ENCODE measurements at places on chromosomes 2 and 18.

DNA sequence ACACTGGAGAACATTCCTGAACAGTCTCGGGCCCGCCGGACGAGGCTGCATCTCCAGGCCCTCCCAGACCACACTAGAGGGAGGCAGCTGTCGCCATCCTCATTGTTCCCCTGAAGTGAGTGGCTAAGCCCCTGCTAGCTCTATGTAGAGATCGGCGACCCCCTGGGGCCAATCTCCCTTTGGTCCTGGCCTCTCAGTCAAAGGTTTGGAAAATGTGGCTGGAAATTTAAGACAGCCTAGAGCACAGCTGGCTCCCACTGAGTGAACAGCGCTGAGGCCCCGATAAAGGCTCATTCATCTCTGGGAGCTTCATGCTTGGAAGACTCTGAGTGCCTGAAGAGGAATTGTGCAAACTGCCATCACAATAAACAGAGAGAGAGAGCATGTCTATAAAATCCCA is 360.3 kb downstream of the CLIP4 start:
- DNase-seq = no peak

GRCh38 chr2:175309799-175310198 is 128.3 kb upstream of the ATP5MC3 start:
- DNase-seq = no peak

GRCh38 chr2:237309416-237309815 is 104.5 kb downstream of the COL6A3 start:
- DNase-seq = no peak

DNA sequence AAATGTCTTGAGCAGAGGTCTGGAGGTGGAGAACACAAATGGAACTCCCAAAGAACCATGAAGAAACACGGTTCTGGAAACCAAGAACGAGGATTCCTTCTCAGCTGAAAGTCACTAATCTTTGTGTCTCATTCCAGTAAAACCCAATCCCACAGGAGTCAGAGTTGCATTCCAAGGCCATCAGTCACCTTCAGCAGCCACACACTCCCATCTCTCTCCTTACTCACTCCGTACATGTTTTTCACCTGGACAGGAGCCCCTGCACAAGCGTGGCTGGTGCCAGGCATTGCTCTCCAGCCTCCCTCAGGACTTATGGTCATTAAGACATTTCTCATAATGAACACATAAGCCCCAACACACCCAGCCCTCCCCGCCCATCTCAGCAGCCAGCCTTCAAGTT is 175.4 kb upstream of the SIX2 start:
- no peak for DNase-seq

DNA sequence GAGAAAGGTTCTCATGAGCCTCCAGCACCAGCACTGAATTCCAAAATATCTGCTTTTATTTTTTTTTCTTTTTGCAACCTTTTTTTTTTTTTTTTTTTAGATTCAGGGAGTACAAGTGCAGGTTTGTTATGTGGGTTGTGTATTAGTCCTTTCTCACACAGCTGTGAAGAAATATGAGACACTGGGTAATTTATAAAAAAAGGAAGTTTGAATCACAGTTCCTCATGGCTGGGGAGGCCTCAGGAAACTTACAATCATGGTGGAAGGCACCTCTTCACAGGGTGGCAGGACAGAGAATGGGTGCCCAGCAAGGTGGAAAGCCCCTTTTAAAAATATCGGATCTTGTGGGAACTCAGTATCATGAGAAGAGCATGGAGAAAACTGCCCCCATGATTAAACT is 7.9 kb upstream of the TMX3 start:
- no peak for DNase-seq

GRCh38 chr2:106201661-106202060 is 7.6 kb upstream of the UXS1 start:
- DNase-seq = no peak

DNA sequence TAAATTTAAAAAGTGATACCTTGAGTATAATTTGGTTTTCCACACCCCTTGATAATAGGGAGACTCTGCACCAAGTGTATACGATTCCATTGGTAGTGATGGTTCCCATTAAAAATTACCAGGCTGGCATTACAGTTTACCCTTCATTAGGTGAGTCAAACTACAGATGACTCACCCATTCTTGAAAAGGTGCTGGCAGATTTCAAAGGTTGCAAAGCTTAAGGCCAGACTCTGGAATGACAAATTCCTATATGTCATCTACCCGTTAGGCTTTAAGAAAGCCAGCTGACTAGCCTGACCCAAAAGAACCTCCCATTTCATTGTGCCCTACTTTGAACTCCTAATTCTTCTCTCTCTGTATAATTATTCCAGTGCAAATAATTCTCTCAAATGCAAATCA is 124.4 kb downstream of the LRRTM4 start:
- DNase-seq = no peak

GRCh38 chr2:62042400-62042799 is 136.9 kb downstream of the COMMD1 start:
- DNase-seq = no peak

GRCh38 chr2:128867936-128868636 is 549.4 kb upstream of the HS6ST1 start:
- DNase-seq = no peak

DNA sequence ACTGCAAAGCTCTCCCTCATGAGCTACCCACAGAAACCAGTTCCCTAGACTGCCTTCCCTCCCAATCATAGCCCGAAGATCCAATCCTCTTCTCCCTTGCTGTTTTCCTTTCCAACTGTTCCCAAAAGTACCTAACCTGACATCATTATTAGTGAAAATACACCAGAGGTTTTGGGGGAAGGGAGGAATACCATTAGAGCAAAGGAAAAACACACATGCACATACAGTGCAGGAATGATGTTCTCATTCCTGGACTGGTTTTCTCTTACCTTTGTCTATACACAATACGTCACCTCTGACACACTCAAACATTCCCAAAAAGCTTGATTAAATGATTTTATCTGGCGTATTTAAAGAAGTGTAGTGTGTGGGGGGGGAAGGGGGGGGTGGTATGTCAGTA is 46.2 kb downstream of the IKZF2 start:
- no peak for DNase-seq

- DNase-seq = no peak
Measured at GRCh38 chr2:76940559-76940958, 581.6 kb downstream of the LRRTM4 start.

GRCh38 chr2:177885828-177886466 is 186.6 kb downstream of the PDE11A start:
- no peak for DNase-seq

- DNase-seq = no peak
Measured at GRCh38 chr18:6980363-6980762, 137.2 kb downstream of the LAMA1 start.

DNA sequence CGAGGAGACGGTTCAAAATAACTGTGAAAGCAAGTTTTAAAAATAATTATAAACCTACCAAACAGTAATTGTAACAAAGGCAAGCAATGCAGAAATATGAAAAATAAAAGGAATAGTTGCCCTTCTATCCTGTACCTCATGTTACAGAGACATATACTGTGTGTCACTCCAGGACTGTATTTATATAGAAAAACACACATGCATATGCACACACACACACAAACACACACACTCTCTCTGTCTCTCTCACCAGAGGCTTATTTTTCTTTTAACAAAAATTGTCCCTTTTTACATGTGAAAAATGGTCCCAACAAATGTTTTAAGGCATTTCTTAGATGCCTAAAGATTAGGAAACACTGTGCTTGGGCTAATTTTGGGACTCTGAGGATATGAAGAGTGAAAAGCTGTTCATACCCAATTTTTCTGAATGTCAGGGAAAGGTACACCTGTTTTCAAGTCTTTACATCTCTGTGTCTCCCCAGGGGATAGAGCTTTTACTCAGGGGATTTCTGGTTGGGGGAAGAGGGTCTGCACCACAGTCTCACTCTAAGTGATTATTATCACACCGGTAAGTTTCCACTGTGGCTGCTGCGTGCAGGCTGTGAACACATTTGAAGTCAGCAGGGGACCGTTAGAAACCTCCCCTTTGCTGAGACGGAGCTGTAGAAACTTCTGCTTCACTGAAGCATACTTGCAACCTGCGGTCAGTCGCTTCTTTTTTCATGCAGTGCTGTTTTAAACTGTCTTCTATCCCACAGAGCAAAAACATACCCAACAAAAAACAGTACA is 51.4 kb upstream of the SPAG16 start:
- DNase-seq = peak; percentile 7

- DNase-seq = no peak
Measured at GRCh38 chr2:15302154-15302553, 259.0 kb downstream of the NBAS start.

- no peak for DNase-seq
Measured at GRCh38 chr2:70988726-70989648, 5.7 kb downstream of the TEX261 start.
